Activated T-helper 1 cell treated with anti-CD3 and anti-CD28 coated beads, Interleukin-12 subunit alpha, Interleukin-12 subunit beta, Interleukin-2, Interleukin-4 antibody, amounts not matched to agents 30 ng/mL and 10 ng/mL and 1 ng/mL, durations not matched to agents 14 hours and 24 hours and 36 hours (primary cell): ENCODE measurements at places on chromosomes 16 and 17. TPM values are rescaled to one million over a fixed set of nuclear protein-coding genes. Genes with fewer than 3 reads are reported as not detected.

DNA sequence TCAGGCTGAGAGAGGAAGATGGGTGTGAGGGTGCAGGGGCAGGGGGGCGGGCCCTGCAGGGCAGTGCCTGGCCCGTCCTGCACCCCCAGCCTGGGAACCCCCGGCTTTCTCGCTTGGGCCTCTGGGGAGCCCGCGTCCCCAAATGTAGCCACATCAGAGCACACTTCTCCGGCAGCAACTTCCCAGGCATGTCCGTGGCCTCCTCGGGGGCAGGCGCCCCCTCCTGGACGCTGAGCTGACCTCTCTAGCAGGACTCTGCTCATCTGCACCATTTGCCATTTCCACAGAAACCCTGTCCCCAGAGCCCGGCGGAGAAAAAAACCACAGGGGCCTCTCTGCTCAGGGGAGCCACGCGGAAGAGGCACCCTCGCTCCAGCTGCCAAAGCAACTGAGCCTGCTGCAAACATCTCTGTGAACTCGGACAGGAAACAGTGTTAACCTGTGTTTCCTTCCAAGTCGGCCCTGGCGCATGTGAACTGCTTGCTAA lies 63.4 kb downstream of the KLHDC4 start:
- peak; percentile 30 for DNase-seq

DNA sequence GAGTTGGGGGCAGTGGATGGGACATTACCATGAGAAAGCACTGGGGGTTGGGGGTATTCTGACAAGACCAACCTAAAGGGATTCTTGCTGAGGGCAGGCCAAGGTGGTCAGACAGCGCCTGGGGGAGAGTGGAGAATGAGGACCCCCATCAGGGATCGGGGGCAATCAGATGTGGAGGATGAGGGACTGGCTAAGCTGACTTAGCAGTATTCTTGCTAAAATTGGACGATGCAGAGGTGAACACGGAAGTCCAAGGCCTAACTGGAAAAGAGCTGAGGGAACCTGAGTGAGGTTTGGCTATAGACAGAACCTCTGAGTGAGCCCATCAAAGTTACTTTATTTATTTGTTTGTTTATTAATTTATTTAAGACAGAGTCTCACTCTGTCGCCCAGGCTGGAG lies 9.2 kb downstream of the QPRT start:
- DNase-seq: no peak

GRCh38 chr16:2054543-2055245 lies 6.9 kb downstream of the TSC2 start:
- DNase-seq: no peak

The SGCA gene
- 0.32 and 0.49 TPM in 2 replicates for total RNA-seq

The CALB2 gene
- total RNA-seq: not detected in 2 replicates
